GM20000 (cell line): ENCODE measurements at places on chromosomes 4 and X.

DNA sequence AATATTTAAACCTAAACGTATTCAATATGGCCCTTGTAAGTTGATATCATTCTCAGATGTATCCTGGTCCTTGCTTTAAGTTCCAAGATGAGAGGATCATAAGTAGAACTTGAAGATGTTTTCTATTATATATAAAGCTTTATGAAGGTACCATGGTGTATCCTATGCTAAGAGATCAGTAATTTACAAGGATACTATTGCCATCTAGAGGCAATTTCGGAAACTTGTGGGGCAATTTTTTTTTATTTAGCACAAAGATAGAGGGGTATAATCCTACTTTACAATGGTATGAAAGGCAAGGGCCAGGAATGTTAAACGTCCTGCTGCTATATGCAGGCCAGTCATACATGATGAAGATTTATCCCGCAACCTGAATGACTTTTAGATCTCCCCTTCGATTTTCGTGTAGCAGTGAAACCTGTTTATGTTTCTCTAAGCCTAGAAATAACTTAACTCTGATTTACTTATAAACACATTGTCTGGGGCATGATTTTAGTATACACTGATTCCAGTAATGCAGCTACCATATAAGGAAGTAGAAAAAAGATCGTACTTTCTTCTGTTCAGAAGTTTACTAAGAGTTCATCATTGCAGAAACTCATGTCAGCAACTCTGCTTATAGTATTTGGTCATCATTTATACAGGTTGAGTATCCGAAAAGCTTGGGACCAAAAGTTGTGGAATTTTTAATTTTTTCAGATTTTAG is 2.6 kb downstream of the SLC25A31 start:
- peak; percentile 76 for DNase-seq

DNA sequence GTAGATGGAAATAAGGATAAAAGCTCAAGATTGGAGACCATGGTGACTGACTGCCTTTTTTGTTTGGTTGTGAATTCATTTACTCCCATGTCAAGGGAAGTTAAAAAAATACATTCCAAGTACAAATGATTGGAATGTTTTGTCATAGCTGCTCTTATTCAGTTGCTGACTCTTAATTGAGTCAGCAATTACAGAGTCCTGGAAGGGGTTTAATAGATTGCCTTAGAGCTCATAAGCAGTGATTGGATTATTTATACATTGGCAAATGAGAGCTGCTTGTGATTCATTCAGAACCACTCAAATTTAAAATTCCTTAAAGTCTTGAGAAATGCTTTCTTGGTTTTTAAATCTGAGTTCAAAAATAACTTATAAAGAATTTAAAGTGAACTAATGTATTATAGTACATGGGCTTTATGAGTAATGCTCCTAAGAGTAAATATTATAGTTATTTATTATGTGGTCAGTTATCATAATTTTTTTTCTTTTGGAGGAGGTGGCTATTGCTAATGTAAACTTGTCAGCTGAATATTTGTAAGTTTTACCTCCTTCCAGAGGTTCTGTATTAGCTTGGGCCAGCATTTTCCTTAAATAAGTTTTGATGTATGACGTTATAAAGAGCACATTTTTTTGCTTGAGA is 13.6 kb downstream of the JADE1 start:
- no peak for DNase-seq

DNA sequence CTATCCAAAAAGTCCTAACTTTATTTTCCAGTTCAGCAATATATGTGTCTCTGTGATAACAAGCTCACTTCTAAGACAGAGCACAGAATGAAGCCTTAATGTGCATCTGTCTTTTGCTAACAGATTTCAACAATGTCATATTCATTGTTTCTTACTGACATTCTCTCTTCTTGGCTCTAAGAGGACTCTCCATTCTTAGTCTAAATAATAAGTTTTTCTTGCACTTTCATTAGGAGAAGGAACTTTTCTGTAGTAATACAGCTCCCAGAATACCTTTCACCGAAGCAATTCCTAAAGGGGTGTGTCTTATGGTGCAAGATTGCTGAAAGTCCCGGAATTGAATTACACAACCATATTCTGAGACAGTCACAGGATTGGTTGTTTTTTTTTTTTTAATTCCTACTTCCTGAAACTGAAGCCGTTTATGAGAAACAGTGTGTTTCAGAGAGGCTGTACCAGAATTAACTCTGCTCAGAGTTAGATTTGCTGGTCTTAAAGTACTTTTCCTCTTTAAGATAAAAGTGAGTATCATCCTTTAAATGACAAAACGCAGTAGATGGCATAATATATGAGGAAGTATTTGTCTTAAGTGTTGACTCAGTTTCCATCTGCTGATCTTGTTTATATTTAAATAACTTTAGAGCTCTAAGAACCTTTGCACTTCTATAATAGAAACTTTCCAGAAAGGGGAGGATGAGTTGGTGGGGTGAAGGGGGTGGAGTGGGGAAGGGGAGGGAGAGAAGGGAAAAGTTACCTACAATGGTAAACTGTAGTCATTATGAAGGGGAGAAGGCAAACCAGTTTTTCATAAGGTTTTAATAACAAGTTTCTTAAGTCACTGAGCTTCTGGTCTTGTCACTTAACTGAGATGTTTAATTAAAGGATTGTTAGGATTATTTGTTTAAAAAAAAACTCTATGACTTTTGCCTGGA is at the start of gene ALPK1:
TSS of gene ALPK1 (plus strand) at position 421 of the 932 bp plus-strand sequence.
- peak; percentile 35 for DNase-seq

GRCh38 chr4:113499166-113499565 is 262.4 kb downstream of the CAMK2D start:
- no peak for DNase-seq

DNA sequence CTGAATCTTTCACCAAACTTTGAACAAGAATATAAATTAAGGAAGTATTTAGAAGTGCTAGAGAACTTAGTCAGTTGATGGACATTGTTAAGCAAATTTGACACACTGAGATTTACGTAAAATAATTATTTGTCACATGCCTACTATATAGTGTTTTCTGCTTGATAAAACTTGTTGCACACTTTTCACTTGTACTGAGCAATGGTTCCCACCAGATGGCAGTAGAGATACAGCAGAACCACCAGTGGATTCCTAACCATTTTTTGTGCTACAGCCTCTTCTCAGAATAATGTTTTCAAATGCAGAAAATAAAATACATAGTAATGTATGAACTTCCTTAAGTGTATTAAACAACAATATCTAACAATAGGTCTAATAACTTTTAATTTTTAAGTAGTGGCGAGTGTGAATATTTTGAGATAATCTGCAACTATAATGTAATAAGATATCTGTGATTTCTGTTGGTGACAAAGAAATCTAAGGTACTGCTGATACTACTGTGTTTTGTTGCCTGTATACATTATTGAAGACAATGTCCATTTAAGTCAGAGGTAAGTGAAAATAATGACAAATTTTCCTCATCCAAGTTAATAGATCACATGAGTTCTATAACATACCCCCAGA is 81.2 kb downstream of the APOOL start:
- peak; percentile 24 for DNase-seq

DNA sequence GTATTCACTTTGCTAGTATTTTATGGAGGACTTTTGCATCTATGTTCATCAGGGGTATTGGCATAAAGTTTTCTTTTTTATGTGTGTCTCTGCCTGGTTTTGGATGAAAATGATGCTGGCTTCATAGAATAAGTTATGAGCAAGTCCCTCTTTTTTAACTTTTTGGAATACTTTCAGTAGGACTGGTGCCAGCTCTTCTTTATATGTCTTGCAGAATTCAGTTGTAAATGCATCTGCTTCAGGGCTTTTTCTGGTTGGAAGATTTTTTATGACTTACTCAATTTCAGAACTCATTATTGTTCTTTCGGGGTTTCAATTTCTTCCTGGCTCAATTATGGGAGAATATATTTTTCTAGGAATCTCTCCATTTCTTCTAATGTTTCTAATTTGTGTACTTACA is 9.1 kb upstream of the CSN2 start:
- no peak for DNase-seq

DNA sequence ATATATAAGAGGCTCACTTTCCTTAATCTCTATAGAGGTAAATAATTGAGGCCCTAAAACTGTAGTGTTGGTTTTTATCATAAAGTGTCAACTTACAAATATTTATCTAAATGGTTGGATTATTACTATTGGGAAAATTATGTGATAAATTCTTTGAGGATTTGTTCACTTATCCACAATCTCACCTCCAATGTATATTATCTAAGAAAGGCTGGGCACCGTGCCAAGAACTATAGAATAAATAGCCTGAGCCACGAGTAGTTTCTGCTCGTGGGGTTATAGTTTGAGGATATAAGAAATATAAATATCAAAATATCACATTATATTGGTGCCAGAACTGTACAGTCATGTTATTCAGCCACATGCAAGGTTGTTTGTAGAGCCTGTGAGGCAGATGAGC is 177.9 kb downstream of the VEGFC start:
- DNase-seq = no peak

DNA sequence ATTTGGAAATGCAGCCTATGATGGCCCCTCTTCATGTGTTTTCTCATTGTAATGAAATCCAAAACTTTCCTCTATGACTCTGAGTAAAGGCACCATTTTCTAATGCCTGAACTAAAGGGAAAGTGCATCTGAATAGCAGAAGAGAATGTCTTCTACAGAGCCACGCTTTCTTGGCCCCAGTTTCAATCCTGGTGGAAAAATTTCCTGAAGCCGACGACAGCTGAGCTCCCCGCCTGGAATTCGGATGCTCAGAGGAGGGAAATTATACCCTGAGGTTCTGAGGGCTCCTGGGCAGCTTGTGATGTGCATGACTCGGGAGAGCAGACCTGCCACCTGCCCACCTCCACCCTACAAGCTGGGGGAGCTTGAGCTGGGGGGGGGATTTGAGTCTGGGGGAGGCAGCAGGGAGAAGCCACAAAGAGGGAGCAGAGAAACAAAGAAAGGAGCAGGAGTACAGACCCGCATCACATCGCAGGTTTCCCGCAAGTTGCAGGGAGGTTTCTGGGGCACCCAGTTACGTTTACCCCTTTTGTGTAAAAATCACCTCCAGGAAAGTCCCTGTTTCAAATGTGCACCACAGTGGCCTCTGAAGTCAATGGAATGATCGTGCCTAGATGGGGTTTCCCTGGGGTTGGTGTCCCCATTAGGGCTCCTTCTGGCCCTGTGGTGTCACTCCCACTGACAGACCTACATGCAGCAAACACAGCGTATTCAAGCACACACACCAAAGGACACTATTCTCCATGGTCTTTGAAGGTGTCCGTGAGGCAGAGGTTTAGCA is 145.6 kb upstream of the RBPJ start:
- peak; percentile 44 for DNase-seq

GRCh38 chr4:46994007-46994405 is 625 bp upstream of the GABRA4 start:
- DNase-seq = peak; percentile 32

DNA sequence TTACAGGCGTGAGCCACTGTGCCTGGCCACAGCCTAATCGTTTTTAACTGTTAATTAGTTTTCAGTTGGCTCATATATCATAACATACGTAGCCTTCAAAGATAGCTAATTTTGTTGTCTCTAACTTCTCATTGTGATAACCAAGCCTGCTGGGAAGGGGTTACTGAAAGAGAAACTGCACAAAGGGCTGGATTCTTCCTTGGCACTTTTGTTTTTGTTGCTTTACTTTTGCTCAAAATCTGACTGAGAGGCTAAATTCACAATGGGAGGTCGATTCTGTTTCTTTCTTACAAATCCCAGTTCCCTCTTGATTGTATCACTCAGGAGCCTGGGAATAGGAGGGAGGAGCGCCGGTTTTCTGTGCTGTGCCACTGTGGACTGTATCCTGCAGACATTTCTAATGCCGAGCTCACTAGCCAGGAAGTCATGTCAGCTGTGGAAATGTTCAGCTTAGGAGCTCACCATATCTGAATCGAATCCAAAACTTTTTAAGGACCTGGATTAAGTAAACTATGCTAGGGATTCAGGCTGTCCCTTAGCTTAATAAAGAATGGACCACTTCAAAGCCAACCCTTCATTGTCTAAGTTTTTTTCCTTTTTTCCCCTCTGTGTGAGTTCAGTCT is 120.5 kb upstream of the FAT1 start:
- DNase-seq = no peak

DNA sequence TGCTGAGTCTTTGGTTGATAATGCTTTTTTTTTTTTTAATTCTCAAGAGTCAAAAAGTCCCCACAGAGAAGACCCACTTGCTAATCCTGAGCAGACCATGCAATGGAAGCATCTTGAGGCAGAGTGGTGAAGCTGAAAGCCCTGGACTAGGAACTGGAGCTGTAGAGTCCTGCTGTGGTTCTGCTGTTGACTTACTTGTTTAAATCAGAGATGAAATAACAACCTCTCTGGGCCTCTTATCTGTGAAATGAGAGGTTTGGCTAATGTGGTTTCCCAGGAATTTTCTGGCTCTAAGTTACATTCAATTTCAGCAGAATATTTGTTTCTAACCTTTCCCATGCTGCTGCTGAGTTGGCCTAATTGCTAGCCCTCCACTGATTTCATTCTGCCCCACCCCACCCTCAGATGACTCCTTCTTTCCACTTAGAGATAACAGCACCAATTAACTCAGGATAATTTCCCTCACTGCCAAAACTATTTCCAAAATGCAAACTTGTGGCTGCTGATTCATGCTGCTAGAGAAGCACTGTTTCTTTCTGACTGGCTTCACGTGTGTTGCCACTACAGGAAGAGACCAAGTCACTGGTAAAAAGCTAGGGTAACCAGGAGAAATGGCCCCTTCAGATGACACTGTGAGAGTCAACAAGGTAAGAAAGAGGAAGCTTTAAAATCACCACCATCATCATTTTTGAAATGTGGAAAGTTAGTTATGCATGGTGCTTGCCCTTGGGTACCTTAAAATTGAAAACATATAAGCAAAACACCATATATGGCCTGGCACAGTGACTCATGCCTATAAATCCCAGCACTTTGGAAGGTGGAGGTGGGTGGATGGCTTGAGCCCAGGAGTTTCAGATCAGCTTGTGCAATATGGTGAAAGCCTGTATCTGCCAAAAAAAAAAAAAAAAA is 326.4 kb downstream of the DCHS2 start:
- DNase-seq = no peak

DNA sequence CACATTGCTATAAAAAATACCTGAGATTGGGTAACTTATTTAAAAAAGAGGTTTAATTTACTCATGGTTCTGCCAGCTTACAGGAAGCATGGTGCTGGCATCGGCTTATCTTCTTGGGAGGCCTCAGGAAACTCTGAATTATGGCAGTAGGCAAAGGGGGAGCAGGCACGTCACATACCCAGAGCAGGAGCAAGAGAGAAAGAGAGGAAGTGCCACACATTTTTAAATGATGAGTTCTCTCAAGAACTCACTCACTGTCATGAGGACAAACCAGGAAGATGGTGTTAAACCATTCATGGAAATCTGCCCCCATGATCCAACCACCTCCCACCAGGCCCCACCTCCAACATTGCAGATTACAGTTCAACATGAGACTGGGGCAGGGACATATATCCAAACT is 10.0 kb upstream of the AFF1 start:
- DNase-seq = no peak
